CD4-positive, alpha-beta T cell treated with Interleukin-12 subunit alpha and Interleukin-12 subunit beta, for 1 hour (primary cell): ENCODE measurements at places on chromosomes 5 and 9.

DNA sequence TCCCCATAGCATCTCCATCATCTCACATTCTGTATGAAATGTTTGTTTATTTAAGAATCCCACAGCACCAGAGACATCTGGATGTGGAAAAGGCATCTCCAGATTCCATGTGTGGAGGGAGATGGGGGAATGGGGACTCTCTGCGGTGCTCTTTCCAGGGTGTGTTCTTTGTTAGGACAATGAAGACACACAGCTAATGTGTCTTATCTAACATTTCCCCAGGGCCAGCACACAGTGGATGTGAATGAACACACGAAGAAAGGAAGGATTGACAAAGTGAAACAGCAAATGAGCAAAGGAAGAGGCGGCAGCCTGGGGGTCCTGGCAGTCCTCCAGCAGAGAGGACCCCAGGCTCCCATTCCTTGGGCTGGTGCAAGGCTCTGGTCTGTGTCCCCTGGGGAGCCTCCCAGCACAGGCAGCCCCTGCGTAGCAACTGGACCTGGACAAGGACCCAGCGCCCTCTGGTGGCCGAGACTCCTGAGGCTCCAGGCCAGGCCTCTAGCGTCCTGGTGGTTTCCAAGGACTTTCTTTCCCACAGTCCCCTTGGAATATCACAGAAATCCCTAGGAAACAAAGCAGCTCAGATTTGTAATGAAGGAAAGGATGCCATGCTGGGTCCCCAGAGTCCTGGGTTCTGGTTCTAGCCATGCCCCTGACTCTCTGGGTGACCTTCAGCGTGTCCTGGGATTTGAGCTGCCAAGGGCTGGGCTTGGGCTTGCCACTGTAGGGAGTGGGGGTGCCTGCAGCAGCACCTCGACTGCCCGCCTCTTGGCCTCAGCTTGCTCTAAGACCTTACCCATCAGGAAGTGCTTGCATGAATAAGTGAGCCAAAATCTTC lies 3.5 kb upstream of the PDLIM7 start:
- DNase-seq: peak; percentile 85

GRCh38 chr9:7178729-7179128 lies 421.0 kb downstream of the KDM4C start:
- no peak for DNase-seq

- no peak for DNase-seq
These were observed 128.3 kb upstream of the PHYKPL start for GRCh38 chr5:178360926-178361235.

DNA sequence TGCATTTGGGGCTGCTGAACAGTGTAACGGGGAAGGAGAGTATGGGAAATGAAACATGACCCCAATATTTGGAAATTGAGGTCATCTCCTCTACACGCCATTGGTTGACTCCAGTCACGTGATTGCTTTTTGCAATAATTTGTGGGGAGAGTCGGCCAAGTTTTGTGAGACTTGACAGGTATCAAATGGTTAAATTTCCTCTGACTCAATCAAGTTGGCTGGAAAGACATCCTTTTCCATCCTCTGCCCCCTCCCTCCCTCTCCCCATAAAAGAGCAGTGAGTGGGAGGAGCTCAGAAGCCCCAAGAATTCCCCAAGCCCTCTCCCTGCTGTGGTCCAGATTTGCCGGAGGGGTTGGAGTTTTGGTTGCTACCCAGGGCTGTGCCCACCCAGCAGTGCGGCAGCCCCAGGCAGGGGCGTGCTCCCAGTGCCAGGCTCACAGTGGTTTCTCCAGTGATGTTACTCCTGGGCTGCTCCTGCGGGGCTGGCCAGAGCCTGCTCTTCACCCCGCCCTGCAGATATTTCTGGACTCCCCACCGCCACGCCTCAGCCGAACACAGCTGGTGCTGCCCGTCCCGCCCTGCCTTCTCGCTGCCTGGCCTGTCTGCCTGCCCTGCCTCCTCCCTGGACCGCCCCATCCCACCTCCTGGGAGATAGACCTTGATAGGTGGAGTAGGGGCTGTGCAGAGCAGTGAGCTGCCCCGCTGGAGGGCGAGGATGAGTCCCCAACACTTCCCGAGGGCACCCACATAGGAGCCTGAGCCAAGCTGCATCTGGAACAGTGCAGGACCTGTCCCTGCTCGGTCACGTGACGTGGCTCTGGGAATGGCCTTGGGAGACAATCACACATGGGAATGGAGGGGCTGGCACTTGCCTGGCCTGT lies 3.4 kb downstream of the COL5A1 start:
- no peak for DNase-seq

DNA sequence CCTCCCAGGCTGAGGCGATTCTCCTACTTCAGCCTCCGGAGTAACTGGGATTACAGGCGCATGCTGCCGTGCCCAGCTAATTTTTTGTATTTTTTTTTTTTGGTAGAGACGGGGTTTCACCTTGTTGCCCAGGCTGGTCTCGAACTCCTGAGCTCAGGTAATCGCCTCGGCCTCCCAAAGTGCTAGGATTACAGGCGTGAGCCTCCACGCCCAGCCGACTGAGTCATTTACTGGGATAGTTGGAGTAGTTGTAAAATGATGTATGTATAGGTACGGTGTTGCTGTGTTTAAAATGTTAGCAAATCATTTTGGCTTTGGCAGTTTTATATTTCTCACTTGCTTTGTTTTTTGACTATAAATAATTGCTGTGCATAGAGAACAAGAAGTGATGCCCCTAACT lies 209.4 kb downstream of the ADAMTSL1 start:
- DNase-seq: no peak

DNA sequence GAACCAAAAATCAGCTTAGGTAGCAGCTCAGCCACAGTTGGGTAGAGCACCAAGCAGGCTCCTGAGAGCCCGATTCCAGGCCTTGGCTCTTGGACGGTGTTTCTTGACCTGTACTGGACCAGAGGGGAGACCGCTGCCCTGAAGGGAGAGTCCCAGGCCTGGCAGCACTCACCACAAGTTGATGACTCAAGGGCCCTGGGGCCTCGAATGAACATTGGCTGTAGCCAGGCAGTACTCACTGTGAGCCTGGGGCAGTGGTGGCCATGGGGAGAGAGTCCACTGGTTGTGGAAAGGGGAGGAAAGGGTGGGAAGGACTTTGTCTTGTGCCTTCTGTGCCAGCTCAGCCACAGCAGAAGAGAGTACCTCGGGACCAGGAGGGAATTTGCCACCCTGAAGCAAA lies 166.1 kb downstream of the EDIL3 start:
- no peak for DNase-seq

- no peak for DNase-seq
These were observed 154.8 kb downstream of the PALM2AKAP2 start for GRCh38 chr9:109934857-109935215.

DNA sequence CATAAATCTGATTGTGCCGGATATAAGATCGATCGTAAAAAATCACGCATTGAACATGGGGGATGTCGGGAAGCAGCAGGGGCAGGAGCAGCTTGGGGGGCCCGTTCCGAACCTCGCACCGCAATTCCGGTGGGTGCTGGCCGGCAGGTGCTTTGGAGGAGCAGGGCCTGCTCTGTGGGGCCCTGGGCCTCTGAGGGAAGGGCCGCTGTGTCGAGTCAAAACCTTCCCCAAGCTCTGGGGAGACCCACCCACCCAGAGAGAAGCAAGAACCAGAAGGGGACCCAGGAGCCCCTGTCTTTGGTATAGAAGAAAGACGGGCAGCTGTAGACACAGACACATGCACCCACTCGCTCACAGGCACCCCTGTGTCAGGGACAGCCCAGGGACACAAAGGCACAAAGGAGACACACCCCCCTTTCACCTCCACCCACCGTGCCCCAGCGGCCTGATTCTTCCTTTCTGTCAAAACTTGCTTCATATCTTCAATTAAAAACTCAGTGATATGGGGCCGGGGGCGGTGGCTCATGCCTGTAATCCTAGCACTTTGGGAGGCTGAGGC lies 49.4 kb upstream of the ZBTB43 start:
- no peak for DNase-seq

DNA sequence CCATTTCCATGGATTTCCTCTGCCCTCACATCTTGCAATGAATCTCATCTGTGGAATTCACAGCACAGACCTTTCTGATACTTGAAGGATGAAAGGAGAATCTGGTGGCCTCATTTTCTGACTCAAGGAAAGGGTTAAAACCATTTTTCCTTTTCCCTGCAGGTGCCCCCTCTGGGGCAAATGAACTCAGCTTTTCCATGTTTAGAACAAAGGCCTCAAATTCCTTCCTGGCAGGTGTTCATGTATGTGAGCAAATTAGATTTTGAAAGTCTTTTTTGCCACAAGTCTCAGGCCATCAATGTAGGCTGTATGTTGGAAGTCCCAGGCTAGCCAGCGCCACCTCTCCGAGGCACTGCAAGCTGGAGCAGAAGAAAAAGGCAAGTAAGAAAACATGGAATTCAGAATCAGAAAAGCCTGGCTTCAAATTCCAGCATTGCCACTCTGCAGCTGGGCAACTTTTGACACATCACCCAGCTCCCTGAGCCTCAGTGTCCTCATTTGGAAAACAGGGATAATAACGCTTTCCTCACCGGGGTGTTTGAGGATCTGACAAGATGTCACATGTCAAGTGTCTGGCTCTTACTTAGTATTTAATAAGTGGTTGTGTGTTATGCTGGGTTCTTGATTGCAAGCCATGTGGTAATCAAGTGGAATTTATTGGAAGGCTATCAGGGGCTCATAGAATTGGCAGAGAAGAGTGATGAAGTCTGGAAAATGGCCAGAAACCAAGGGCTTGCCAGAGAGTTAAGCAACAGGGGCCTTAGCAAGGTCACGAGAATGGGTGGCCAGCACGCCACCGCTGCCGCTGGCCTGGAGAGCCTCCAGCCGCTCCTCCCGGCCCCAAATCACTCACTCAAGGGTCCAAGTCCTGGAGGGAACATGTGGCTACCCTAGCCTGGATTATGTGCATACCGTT lies 48.4 kb upstream of the SMIM23 start:
- no peak for DNase-seq

DNA sequence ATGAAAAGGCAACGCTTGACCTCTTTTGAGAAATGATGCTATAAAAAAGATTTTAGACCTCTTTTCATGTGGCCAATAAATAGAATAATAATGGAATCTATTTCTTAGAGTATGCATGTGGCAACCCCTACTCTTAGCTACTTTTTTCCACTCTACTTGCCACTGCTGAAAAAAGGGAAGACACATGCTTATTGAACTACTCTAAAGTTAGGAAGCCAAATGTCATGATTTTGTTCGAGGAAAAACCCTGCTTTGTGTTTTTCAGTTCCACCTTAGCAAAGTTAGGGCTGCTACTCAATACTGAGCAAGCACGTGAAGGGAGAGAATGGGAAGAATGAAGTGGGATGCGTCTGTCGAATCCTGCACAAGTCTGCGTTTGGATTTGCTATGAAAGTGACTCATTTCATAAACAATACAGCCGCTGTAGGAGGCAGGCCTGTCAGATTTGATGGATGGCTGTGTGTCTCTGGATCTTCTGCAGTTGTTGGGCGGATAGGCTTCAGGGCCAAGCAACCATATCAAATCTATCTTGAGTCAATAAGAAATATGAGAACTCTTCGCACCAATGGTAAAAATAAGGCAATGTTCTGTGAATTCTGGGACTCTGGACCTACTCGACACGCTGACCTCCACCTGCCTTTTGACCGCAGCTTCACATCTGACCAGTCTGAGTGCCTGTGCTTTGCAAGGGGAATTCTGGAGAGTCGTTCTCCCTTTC lies 333.6 kb downstream of the PIK3R1 start:
- no peak for DNase-seq

DNA sequence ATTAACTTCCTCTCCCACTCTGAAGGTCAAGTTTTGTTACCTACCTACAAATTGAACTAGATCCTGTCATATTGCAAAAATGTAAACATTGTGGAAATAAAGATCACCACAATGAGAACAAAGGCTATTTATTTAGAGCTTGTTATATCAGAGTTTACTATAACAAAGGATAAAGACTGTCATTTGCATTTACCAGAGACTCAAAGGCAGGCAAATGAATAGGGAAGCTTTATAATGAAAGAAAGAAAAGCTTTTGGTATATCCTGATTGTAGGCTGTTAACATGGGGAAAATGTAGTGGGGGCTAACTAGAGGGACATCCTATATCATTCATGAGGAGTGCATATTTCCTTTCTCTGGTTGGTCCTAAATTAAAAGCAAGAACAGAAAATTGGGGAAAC lies 403.5 kb upstream of the TYRP1 start:
- DNase-seq: no peak

DNA sequence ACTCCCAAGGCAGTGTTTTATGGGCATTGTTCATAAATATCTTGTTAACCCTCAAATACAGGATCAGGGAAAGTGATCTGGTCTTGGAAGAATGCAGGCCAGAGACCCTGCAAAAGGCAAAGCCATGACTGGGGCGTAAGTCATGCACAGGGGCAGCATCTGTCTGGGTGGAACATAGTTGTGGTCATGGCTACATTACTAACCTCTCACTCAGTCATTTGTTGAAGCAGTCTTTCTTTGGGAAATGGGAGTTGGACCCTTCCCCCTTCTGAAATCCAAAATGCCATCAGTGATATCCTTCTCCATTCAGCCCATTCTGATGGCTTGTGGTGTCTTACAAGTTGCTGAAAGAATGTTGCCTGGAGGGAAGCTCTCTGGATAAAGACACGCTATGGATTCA lies 68.1 kb downstream of the GDNF start:
- DNase-seq: no peak

DNA sequence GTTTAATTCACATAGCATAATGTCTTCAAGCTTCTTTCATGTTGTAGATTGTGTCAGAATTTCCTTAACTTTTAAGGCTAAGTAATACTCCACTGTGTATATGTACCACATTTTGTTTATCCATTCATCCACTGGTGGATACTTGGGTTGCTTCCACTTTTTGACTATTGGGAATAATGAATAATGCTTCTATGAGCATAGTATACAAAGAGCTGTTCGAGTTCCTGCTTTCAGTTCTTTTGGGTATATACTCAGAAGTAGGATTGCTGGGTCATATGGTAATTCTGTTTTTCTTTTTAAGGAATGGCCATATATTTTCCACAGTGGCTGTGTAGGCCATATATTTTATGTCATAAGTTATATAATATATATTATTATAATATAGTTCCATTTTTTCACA lies 3.6 kb upstream of the FAM120AOS start:
- no peak for DNase-seq

DNA sequence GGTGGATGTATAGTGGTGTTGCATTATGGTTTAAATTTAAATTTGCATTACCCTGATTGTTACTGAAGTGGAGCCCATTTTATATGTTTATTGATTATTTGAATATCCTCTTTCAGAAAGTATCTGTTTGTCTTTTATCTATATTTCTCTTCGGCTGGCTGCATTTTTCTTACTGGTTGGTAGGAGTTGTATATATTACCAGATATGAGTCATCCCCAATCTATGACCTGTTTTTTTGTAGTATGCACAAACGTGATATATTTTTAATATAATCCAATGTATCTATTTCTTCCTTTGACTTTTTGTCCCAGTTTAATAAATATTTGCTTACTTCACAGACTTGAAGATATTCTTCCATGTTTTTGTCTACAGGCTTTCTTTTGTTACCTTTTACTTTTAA lies 29.3 kb upstream of the CAMK4 start:
- no peak for DNase-seq
